ENCODE measurements at places on chromosomes 6 and 20.
A peak's percentile ranks its signal among the peaks of the same experiment; 100 is the strongest.

GRCh38 chr6:30776390-30777154, 32.2 kb upstream of the IER3 start:
- no peak for DNase-seq

DNA sequence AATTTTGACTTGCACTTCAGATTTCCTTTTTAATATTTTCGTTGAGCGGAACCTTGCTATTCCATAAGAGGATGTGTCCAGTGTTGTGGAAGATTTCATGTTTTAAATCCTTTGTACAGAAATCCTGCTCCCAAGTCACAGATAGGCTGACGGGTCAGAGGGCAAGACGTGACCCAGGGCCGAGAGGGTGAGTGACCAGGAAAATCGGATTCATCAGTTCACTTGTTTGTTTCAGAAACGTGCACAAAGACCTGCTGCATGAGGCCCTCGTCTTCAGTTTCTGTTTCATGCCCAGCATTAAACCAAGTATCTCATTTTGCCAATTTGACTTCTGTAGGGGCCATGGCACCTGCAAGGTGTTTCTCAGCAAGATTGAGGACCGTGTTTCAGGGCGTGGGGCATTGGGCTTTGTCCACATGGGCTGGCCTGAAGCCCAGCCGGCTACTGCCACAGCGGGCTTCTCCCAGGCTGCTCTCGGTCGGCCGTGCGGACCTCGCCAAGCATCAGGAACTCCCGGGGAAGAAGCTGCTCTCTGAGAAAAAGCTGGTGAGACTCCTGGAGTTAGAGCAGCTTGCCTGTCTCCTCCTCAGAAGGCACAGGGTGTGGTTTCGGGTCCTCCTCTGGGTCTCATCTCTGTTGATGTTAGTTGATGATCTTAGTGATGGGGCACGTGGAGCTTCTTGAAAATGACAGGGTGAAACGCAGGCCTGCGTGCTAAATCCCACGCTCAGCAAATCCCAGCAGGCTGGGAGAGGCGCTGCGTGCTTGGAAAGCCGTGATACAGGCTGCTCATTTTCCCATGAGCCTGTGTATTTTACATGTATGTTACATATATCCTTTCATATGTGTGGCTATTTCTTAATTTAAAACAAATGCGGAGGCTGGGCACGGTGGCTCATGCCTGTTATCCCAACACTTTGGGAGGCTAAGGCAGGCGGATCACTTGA, 10.5 kb downstream of the MTG2 start:
- DNase-seq: no peak

GRCh38 chr20:50625986-50626677, 65.2 kb downstream of the RIPOR3 start:
- DNase-seq: peak; percentile 20

DNA sequence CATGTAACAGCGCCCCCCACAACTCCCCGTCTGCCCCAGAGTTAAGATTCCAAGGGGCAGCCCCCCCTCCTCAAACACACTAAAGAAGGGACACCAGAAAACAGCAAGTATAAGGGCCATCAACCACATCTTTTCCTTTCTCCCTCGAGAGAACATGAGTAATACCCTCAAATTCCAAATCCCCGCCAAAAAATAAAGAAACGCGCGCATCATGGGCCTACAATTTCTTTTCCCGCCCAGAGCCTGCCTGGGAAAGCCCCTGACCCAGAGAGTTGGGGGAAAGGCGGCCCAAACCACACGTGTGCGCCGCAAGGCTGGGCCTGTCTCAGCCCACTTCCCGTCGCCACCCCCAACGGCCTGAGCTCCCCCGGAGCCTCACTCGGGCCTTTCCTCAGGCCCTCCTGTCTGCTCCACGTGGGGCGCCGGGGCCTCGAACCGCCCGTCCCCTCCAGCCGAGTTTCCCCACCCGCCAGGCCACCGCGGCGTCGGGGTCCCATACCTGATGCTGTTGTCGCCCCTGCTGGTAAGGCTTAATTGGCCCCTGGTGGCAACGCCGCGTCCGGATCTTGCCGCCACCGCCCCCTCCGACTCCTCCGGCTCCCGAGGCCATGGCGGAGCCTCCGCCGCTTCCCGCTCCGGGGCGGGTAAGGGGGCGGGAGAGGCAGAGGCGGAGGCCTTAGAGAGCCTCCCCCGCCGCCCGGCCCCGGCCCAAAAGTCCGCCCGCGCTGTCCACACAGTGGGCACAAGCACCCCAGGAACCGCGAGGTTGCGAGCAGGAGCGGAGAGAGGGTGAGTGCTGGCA, 746 bp downstream of the NUP153 start:
- peak; percentile 85 for DNase-seq

DNA sequence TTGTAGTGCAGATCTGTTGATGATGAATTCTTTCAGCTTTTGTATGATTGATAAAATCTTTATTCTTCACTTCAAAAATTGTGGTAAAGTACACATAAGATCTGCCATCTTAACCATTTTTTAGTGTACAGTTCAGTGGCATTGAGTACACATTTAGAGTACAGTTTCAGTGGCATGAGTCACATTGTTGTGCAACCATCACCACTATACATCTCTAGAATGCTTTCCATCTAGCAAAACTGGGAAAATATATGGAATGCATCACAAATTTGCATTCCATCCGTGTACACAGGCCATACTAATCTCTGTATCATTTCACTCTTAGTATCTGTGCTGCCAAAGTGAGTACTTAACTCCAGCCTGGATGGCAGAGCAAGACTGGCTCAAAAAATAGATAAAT, 28.7 kb downstream of the SIRPD start:
- DNase-seq: no peak

DNA sequence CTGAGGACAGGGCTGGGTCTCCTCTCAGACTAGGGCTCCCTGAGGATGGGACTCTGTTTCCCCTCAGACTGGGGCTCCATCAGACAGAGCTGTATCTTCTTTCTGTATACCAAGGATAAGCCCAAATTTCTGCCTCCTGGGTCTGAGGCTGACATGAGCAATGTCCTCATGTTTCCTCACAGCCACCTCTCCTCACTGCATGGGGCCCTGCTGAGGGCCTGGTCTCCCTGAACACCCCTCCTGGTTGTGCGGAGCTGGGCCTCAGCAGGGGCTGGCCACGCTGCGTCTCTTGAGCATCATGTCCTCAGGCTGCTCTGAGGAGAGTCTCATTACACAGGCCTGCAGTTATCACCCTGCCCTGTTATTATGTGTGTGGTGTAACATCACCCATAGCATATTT, 144.6 kb downstream of the LRFN2 start:
- DNase-seq: no peak

DNA sequence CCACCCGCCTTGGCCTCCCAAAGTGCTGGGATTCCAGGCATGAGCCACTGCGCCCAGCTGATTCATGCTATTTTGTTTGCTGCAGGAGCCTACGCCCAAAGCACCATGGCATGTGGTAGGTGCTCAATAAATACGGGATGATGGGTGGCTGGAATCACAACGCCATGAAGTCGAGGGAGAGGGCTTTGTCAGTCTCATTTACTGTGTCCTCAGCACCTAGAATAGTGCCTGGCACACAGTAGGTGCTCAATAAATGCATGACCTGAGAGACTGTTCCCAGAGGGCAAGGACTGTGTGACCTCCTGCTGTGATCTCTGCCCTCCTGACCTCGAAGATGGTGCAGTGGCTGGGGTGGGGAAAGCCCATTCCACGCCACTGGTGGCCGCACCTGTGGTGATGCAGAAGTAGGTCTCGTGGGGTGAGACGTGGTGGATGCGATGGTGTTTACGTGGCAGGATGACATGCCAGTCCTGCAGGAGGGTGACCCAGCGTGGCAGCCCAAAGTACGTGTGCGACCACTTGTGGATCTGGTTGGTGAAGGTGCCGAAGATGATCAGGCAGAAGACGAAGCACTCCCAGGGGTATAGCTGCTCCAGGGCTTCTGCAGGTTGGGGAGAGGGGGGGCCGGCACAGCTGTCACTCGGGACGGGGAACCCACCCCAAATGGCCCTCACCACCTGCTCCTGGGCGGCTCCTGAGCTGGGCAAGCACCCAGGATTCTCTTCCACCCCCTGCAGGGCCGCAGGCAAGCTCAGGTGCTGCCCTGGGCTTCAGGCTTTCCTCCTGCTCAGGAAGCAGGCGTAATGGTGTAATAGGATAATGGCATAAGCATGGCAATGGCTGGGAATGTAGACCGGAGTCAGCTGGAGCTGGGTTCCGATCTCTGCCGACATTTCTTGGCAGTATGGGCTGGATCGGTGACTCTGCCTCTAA, 14.9 kb upstream of the UBE2V1 start:
- no peak for DNase-seq

- no peak for DNase-seq
Measured at GRCh38 chr6:45472382-45472781, 94.6 kb upstream of the SUPT3H start.

DNA sequence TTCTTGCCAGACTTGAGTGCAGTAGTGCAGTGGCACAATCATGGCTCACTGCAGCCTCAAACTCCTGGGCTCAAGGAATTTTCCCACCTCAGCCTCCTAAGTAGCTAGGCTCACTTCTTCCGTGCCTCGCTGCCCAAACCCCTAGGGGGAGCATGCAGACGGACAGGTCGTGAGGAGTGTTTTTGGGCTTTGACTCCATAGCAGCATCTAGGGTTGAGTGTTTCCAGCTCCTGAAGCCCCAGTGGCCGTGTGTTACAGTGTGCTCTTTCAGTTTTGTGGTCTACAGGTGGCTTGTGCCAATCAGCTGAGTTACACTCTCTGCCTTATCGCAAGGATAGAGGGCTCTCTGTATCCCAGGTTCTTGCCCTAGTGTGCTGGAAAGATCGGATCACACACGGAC, 33.4 kb downstream of the NCOA3 start:
- no peak for DNase-seq

DNA sequence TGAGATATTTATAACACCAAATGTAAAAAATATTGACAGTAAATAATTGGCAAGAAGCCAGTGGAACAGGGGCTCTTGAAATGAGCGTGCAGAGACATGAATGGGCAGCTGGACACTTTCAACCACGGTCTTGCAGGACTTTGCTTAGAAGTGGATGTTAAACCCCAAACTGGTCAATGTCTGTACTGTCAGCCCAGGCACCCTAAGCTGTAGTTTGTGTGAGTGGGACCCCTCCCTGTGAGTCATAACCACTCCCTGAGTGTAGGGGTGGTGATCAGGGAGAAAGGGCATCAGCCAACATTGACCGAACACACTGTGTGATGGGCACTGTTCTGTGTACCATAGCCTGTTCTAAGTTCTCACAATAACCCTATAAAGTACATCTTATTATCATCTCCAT, 108.6 kb downstream of the FIG4 start:
- DNase-seq: no peak

DNA sequence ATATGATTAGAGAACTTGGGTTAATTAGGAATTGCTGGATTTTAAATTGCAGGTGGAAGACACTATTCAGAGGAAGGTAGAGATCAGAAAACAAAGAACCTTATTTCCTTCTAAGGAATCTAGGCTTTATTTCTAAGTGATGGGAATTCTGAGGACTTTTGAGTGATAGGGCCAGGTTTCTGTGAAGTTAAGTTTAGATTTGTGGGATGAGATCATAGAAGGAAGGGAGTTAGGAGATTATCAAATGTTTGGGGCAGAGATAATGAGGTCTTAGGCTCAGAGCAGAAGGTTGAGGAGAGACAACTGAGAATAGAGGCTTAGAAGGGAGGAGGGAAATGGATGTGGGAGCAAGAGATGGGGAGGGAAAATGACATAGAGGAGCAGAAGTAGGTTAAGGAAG, 109.7 kb upstream of the MMS22L start:
- DNase-seq: no peak

- no peak for DNase-seq
Measured at GRCh38 chr6:17584241-17584803, 15.8 kb upstream of the FAM8A1 start.

- no peak for DNase-seq
Measured at GRCh38 chr6:158596861-158597260, 37.0 kb downstream of the TMEM181 start.

DNA sequence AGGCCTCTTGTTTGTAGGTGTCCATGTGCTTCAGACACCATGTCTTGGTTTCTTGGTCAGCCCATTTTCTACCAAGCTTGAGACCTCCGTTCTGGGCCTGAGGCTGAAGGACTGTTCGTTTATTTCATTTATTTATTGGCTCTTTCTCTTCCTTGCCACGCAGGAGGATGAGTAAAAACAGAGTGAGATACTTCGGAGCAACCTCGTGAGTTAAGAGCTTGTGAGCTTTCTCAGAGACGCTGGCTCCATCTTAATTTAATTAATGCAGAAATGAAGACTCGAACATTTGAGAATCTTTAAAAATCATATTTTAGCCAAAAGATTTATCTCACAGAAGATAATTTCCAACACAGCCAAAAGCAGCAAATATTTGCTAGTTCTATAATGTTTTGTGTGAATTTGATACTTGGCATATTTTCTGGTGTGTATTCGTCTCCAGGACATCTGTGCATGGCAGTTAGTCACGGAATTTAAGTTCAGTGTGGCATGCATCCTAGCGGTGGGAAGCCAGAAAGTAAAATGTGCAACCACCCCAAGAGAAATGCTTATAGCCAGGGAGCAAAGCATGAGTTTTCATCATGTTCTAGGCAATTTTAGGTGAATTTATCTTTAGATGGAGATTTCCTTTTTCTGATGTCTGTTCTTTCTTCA, 76.0 kb downstream of the THBS2 start:
- DNase-seq: no peak

GRCh38 chr6:45576648-45577624, 199.2 kb upstream of the SUPT3H start:
- no peak for DNase-seq

DNA sequence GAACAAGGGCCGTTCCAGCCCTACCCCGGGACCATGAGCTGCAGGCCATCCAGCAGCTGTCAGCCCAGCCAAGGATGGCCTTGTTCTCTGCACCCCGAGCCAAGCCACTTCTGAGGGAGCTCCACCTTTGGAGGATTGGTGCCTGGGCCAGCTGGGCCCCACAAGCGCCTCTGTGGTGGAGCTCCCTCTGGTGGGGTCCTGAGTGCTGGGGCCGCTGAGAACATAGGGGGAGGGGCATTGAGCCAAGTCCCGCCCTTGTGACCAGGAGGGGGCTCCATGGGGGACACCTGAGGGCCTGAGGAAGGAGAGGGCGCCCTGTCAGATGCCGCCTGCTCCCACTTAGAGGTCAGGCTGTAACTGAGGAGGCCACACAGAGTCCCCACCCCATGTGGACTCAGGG, 43.2 kb downstream of the YTHDF1 start:
- DNase-seq: no peak

GRCh38 chr6:5029609-5030008, 25.8 kb upstream of the RPP40 start:
- DNase-seq: no peak

DNA sequence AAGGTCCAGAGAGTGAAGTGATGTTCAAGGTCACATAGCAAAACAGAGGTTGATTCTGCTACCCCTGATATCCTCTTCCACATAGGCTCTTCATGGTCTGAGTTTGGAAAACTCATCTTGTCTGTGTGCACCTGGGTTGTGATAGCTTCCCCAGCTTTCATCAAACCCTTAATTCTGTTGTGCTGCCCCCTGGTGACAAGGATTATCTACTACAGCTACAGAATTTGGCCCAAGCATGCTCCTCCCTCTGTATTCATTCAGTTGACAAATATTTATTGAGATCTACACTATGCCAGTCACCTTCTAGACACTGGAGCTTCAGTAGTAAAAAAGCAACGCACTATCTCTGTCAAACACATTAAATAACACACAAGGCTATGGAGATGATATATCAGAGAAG, 50.4 kb downstream of the SMPDL3A start:
- DNase-seq: peak; percentile 16
